ENCODE measurements at places on chromosomes 3 and 15.

- no peak for DNase-seq
Observed at GRCh38 chr15:67300266-67301025, 45.9 kb downstream of the IQCH start.

DNA sequence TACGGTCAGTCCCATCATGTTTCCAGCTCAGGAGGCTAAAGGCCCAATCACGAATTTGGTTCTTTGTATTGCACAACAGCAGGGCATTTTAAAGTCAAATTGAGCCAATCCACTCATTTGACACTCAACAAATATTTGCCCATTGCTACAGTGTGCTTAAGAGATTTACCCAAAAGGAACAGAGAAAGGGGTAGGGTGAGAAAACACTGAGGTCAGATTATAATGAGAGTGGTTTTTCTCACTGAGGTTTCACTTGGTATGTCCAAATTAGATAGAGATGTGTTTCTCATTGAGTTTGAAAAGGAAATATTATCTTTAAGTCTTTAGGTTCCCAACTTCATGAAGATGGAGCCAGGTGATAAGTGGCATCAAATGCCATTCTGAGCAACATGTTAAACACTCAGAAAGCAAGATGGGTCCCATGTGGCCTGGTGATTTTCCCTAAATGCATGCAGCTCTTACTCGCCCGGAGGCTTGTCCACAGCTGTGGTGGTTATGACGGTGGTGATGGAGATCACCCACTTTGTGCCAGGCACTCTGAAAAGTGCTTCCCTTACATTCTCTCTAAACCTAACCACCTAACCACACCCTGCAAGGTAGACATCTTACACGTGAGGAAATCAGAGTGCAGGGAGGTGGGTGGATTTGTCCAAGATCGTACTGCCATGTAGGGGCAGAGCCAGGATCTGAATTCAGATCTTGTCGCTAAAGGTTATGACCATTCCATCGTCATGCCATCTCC lies 31.2 kb upstream of the USP3 start:
- DNase-seq, result no peak

DNA sequence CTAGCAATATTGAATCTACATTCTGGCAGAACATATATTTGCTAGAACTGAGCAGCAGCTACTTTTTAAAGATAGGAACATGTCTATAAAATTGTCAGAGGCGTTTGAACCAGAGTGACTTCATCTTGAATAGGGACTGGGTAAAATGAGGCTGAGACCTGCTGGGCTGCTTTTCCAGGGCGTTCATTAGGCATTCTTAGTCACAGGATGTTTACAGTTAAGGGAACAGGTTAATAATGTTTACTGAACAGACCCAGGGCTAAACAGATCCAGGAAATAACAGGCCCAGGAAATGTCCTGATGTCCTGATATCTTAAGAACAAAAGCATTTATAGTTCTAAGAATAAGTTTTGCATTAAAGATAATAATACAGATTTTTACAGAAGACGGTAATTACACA lies 34.5 kb upstream of the B3GALNT1 start:
- DNase-seq, result no peak

DNA sequence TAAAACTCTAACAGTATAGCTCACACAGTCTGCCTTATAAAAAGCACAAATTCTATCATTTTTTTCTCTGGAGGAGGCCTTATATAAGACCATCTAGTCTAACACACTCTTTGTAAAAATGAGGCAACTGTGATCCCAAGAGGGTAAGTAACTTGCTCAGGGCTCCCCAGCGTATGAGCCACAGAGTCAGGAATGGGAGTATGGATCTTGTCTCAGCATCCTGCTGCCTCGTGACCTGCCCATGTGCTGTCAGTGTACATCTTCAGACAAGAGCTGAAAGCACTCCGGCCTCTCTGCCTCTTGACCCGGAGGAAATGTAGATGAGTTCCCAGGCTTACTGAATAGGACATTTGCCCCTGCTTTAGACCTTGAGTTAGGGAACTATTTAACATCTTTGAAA lies 28.4 kb upstream of the MEF2A start:
- DNase-seq, result no peak

GRCh38 chr3:73766599-73767381 lies 142.0 kb upstream of the PDZRN3 start:
- DNase-seq, result peak; percentile 5

DNA sequence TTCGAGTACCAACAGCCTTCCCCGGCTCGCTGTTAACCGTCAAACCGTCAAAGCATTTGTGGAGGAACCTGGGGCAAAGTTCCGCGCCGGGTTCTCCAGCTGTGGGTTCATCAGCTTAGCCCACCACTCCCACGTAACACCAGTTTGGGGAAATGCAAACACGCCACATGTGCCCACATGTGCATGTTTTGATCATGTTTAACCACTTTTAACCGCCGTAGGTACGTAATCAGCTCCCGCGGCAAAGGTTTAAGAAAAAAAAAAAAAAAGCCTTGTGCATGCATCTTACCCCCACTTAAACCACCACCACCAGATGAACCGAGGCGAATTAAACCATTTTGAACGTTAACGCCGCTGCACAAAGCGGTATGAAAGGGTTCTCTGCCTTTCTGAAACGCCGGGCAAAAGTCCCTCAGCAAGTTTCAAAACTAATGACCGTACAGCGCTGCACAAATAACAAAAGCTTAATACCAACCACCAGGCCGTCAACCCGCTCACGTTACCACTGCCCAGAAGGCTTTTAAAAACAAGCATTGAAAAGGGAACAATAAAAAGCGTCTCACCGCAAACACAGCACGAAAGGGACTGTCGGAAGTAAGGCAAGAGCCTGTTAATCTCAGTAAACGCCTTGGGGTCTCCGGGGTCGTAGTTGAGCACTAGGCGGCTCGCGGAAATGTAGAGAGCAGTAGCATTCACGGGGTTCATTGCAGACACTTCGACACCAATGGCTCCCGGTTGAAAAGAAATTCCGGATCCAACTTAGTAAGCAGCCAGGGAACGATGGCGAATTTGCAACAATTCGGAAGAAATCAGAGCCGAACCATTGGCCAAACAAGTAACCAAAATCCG lies 1.5 kb downstream of the MSL2 start:
- peak; percentile 86 for DNase-seq

GRCh38 chr3:104596551-104596950 lies 770.2 kb upstream of the ALCAM start:
- peak; percentile 58 for DNase-seq

DNA sequence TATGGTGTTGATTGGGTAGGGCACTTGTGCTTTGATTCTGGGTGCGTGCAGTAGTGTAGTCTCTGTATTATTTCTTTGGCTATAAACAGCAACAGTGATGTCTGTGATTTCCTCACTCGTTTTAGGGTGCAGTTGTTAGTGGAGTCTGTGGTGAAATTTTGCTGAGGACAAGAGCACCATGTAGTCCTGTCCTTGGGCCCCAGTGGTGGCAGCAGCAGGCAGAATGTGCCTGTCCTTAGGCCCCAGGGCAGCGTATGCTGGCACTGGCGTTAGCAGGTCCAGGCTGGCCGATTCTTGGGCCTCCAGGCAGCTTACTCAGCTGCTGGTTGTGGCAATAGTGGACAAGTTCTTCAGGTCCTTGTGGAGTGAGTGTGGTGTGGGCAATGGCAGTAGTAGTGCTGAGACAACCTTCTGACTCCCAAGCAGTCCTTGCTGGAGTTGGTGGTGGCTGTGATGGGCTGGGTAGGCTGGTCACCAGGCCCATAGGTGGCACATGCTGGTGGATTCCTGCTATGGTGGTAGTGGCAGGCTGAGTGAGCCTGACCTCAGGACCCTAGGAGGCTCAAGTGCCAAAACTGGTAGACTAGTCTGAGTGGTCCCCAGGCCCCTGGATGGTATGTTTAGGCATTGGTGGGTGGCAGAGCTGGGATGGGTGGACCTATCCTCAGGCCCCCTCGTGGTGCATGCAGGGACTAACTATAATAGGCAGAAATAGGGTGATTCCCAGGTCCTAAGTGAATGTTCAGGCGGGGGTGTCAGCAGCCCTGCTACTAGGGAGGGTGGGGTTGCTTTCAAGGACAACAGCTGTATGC lies 56.3 kb downstream of the TNFAIP8L3 start:
- no peak for DNase-seq

DNA sequence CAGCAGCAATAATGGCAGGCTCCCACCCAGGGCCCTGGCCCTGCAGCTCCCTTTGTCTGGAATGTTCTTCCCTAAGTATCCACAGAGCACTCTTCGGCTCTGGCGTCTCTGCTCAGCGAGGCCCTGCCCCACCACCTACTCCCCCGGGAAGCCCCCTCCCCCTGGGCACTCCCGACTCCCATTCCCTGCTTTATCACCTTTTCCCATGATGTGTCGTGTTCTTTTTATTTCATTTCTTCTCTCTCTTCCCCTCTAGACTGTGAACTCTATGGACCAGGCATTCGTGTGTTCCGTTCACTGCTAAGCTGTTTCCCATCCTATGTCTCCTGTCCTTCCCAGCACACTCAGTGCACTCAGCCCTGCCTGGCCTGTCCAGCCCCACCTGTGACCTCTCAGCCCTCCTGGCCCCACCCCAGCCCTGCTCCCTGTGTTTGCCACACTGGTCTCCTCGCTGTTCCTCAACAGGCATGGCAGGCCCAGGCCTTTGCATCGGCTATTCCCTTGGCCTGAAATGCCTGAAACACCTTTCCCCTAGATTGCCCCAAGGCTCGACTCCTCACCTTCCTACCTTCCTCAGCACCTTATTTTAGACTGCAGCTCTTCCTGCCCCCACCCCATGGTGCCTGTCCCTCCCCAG lies 107.4 kb downstream of the TPRA1 start:
- DNase-seq, result no peak

GRCh38 chr3:37329465-37329864 lies 155.1 kb upstream of the LRRFIP2 start:
- DNase-seq, result no peak

GRCh38 chr15:92884436-92885223 lies 15.5 kb upstream of the CHD2 start:
- no peak for DNase-seq

- no peak for DNase-seq
Observed at GRCh38 chr3:162780313-162780712, 1283.7 kb downstream of the OTOL1 start.

- DNase-seq, result no peak
Observed at GRCh38 chr15:45701108-45701507, 66.3 kb downstream of the SQOR start.

- DNase-seq, result no peak
Observed at GRCh38 chr15:42675021-42675420, 61.9 kb downstream of the CDAN1 start.

- peak; percentile 75 for DNase-seq
Observed at GRCh38 chr3:119579366-119580066, at the start of gene ADPRH. Gene ADPRH (plus strand): TSS chr3:119579492. CDS start chr3:119582170, 2,678 bp downstream.

DNA sequence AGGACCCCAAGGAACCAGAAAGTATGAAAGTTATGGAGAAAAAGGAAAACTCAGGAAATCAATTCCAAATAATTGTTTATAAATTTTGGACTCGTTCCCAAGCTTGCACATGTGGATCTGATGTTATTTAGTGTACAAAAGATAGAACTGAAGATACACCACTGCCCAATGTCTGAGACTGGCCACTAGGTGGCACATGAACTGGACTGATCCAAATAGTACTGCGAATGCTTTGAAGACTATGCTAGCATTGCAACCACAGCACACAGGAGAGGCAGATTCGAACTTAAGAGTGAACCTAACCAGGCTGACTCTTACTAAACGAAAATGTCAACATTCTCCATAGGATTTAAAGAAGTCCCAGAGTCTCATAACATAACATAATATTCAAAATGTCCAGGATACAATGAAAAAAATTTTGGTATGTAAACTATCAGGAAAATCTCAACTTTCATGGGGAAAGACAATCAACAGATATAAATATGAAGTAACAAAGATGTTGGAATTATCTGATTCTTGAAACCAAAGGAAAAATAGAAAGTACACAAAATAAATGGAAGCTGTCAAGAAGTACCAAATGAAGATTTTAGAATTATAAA lies 596.7 kb downstream of the FGF12 start:
- DNase-seq, result peak; percentile 23

DNA sequence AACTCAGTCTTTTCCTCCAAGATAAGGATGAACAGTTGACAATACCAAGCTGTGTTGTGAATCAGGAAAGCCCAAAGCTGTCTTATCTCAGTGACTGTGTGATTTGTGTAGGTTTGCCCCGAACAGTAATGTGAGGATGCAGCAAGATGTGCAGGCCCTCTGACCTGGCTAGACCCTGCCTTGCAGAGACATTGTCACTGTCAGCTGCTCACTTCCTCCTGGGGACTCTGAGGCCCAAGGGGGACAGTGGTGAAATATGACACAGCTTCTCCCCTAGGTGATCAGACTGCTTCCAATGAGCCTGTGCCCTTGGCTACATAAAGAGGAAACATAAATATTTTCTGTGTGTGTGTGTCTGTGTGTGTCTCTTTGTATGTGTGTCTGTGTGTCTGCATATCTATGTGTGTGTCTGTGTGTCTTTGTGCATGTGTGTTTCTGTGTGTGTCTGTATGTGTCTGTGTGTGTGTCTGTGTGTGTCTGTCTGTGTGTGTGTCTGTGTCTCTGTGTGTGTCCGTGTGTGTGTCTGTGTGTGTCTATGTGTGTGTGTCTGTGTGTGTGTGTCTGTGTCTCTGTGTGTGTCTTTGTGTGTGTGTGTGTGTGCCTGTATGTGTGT lies 21.7 kb downstream of the LRRK1 start:
- peak; percentile 83 for DNase-seq

DNA sequence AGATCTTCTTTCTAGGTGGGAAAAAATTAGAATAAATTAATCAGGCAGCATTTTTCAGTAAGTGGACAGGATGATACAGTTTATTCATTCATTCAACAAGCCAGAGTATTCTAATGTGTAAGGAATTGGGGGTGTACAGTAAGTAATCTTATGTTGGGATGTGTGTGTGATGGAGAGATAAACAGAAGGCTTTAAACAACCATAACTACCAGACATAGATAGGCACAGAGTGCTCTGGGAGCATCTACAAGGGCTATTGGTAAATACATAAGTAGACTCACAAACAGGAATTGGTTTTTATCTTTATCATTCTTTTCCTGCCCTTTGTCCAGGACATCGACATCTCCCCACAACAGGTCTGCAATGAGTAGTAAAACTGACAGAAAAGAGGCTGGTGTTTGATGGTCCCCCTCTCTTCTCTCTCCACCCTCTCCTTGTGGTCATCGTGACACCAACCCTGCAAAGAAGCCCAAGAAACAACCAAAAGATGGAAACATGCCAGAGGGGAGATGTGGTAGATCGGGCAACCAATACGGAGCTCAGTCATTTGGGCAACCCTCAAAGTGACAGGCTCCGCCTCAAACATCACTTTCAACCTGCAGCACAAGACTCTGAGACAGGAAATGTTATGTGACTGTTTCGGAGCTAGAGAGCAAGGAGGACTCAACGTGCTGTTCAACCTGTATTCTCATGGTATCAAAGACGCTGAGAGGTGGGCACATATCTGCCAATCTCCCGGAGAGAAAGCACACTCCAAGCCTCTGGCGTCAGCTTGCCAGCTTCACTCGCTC lies 28.7 kb upstream of the B3GNT5 start:
- no peak for DNase-seq

GRCh38 chr3:136624894-136625815 lies 127.0 kb downstream of the STAG1 start:
- DNase-seq, result no peak
